ENCODE measurements at places on chromosomes 16 and 17.
A peak's percentile ranks its signal among the peaks of the same experiment; 100 is the strongest.

- no peak for DNase-seq
These were observed 180.9 kb downstream of the AIPL1 start for GRCh38 chr17:6254036-6254435.

DNA sequence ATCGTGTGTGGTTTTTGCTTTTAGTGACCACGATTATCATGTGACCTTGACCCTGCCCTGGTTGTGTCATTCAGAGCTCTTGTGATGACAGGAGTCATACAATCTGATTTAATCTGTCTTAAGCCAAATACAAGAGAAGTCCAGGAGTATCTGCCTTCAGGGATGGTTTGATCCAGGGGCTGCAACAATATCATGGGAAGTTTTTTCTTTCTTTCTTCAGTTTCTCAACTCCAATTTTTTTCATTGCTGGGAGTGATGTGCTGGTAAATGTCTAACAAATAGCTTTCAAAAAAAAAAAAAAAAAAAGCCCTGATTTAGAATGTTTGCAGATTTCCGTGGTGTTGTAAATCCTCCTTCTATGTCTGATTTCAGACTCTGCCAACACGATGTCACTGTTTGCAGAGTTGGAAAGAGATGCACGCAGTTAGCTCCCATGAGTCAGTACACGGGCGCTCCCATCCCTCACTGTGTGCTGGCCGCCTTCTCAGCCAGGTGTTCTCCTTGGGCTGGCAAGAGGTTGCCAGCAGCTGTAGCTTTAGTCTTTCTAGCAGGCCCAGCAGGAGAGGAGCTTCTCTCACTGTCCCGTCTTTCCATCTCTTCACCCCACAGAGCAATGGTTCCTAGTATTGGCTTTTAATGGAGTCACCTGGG lies 229.7 kb downstream of the SNX29 start:
- no peak for DNase-seq

DNA sequence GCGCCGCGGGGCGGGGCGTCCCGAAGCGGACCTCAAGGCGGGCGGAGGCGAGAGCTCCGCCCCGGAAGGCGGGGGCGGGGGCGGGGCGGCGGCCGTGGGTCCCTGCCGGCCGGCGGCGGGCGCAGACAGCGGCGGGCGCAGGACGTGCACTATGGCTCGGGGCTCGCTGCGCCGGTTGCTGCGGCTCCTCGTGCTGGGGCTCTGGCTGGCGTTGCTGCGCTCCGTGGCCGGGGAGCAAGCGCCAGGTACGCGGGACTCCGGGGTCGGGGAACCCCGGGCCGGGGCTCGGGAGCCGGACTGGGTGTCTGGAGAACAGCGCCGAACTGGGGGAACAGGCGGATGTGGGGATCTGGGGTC lies at the start of gene TNFRSF12A:
TNFRSF12A (plus strand) TSS at position 122 of the 357 bp plus-strand sequence; CDS start at position 152, 30 bp downstream.
- peak; percentile 84 for DNase-seq

DNA sequence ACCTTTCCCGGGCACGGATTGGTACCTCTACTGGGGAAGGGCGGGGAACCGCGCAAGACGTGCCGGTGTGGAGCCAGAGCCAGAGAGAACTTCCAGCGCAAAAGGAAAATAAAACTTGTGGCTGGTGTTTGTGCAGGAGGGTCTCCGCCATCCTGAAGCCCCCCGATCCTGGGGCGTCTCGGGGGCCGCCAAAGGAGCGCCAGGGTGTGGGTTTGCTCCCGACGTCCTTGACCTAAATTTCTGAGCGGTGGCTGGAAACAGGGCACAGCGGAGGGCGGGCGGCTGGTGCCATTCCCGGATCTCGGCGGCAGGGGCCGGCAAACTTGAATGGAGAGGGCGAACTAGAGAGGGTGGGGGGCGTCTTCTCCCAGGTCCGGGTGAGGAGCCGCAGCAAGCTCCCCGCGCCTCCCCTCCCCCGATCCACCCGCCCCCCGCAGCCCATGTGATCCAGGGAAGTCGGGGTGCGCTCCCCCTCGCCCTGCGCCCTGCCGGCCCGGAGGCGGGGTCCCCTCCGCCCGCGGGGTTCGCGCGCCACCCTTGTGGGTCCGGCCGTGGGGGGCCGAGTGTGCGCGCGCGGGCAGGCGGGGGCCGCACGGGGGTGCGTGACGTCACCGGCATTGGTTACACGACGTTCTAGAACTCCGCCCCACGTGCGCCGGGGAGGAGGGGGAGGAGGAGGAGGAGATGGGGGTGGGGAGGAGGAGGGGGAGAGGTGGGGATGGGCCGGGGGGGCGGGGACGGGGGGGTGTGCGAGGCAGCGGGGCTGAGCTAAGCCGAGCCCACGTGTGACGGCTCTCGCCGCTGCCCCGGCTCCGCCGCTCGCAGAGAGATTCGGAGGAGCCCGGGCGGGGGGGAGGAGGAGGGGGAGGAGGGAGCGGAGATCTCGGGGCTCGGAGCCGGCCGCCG lies at the start of gene MSI2:
MSI2 (plus strand) TSS at position 748 of the 906 bp plus-strand sequence. CDS start 220 bp downstream, outside the sequence.
- peak; percentile 94 for DNase-seq
